ENCODE measurements at places on chromosomes 3 and 15.
A peak's percentile ranks its signal among the peaks of the same experiment; 100 is the strongest.

DNA sequence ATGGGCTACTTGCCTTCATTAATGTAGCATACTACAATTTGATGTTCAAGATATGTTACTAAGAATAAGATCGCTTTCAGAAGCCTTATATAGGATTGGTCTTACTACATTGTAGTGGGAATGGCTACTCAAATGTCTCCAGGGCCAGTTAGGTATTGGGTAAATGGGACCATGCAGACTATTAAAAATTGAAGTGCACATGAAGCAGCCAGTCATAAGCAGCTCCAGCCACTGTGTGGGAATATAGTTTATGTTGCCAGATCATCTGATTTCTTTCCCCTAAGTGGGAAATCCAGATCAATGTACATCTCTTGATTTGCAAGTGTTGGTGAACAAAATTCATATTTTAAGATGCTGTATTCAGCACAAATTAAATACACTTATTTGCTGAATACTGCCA lies 5.1 kb downstream of the CTNNB1 start:
- no peak for DNase-seq

- no peak for DNase-seq
These were observed 1080.1 kb upstream of the ALCAM start for GRCh38 chr3:104286645-104287044.

DNA sequence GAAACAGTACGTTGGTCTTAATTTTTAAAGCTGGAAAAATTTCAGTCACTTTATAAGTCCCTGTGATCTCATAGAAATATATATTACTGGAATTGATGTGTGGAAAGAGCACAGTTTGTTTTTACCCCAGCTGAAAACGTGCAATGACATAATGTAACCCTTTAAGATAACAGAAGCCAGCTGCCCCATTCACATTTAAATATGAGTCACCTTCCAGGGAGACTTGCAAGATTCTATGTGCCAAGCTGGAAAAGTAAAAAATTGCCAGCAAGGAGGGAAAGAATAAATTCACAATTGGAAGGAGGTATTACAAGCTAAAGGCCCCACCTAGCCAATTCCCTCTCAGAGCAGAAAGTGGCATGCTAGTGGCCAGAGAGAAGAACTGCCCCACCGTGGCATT lies 50.2 kb downstream of the SAMMSON start:
- no peak for DNase-seq

GRCh38 chr3:41194701-41195100 lies 4.6 kb upstream of the CTNNB1 start:
- DNase-seq, result no peak

- no peak for DNase-seq
These were observed 850.0 kb downstream of the DIPK2A start for GRCh38 chr3:144821583-144821982.

- DNase-seq, result peak; percentile 33
These were observed at the start of gene TMCC1 for GRCh38 chr3:129893581-129894070. Gene TMCC1 (minus strand): TSS chr3:129893711.

GRCh38 chr15:25249236-25250010 lies 189.4 kb downstream of the UBE3A start:
- no peak for DNase-seq

- DNase-seq, result no peak
These were observed 589.3 kb downstream of the UNC13C start for GRCh38 chr15:54567408-54568035.
